Activated CD4-positive, alpha-beta T cell treated with anti-CD3 and anti-CD28 coated beads for 48 hours (primary cell): ENCODE measurements at places on chromosomes 1 and 21.

- peak; percentile 78 for DNase-seq
Measured at GRCh38 chr1:24149866-24150233, 6.9 kb upstream of the IL22RA1 start.

- DNase-seq, result no peak
Measured at GRCh38 chr1:20276485-20277159, 14.1 kb upstream of the VWA5B1 start.

DNA sequence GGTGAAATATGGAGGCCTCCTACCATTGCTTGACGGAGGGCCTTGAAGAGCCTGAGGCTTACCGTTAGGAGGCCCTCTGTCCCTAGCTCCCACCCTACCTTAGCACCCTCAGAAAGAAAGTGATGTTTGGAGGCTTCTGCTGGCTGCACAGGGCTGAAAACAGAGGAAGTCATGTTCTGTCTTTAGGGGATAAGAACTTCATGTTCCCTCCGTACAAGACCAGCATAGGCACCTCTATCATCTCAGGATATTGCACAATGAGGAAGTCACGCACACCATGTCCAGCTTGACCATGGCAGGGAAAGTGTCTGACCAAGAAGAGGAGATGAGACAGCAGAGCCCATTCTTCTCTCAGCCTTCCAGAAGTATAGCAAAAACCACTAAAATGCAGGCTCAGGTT is 13.8 kb downstream of the ADORA3 start:
- DNase-seq, result no peak

- DNase-seq, result no peak
Measured at GRCh38 chr1:36565576-36566501, 83.1 kb upstream of the CSF3R start.

- no peak for DNase-seq
Measured at GRCh38 chr1:50949286-50949982, 10.6 kb downstream of the FAF1 start.

- DNase-seq, result no peak
Measured at GRCh38 chr1:247332623-247333361, 1.1 kb upstream of the ZNF496 start.
